GM13976 (cell line): ENCODE measurements at places on chromosomes 3 and 15.

GRCh38 chr3:40623567-40623966 lies 98.8 kb downstream of the ZNF621 start:
- DNase-seq, result no peak

GRCh38 chr3:98807011-98807410 lies 43.9 kb downstream of the ST3GAL6 start:
- DNase-seq, result no peak

DNA sequence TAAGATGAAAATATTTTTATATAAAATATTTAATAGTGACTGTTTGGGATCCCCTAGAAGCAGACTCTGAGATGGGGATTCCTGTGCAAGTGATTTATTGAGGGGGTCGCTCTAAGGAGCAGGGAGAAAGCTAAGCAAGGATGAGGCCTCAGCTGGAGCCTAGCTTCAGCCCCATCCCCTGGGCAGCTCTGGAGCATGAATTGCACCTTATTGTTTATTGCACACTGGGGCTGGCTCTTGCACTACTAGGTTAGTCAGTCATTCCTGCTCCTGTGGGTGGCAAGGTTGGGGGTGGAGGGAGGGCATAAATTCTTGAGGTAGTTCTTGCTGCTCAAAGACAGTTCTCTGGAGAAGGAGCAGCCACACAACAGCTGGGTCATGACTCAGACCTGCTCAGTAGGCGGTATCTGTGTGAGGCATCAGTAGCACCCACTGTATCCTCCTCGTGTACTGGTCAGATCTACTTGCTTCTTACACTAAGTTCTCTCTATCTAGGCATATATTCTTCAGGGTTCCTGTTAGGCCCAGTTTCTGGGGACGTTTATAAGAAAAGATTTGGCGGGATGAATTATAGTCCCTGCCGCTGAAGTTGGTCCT lies 27.2 kb upstream of the TNFSF10 start:
- DNase-seq, result no peak

DNA sequence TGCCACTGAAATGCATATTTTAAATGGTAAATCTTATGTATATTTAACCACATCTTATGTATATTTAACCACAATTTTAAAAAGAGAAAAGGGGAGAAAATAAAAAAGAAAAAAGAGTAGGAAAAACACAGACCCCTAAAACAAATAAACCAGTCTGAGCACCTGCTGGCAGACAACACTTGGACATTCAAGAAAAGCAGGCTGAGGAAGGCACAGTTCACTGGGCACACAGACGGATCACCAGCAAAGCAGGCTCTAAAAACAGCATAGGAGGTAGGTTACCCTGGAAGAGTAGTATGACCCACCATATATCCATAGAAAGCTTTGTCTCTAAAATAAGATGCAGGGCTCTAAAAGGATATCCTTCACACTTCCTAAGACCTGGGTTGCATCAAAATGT lies 27.0 kb downstream of the AAGAB start:
- no peak for DNase-seq

GRCh38 chr15:77830051-77830468 lies 197.3 kb upstream of the LINGO1 start:
- DNase-seq, result no peak
